GDM1 (cell line): ENCODE measurements at places on chromosomes 6 and 20.

DNA sequence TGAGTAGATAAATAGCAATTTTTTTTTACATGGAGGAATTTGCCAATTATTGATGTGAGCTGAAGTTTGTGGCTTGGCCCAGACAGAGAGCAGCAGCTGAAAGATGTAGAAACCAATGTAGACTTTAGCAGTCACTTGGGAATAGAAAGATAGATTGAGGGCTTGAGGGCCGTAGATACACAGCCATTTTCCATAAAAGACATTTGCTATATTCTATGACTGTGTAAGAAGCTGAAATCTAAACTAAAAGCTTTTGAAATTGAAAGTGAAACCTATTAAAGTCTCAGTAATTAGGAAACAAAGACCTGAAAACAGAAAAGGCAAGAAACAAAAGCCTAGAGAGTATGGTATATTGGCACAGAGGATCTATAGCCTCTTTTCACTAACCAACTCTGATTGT, 332.7 kb downstream of the CENPW start:
- DNase-seq = no peak

GRCh38 chr20:14922503-14923267, 585.3 kb upstream of the FLRT3 start:
- no peak for DNase-seq

DNA sequence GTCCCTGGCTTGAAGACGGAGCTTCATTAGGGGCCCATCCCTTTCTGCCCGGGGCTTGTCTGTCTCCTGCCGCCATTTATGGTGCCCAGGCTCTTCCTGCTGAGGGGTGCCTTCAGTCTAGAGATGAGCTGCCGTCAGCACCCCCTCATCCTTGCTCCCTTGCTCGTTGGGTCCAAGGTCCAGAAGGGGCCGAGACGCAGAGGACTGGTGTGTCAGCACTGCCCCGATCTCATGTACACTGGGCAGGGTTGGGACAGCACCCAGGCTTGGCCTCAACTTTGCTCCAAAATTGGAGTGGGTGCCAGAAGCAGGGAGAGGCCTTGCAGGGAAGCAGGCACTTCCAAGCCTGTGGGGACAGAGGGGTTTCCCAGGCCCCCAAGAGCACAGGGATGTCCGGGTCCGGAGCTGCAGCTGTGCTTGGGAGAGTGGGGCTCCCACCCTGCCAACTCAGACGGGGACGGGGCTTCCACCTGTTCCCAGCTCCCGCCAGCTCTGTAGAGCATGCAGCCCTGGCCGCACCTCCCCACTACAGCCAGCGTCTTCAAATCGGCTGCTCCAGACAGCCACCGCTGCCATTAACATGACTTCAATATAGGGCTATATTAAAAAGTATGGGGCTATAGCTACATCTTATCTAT, 488.8 kb downstream of the TENT5A start:
- no peak for DNase-seq

DNA sequence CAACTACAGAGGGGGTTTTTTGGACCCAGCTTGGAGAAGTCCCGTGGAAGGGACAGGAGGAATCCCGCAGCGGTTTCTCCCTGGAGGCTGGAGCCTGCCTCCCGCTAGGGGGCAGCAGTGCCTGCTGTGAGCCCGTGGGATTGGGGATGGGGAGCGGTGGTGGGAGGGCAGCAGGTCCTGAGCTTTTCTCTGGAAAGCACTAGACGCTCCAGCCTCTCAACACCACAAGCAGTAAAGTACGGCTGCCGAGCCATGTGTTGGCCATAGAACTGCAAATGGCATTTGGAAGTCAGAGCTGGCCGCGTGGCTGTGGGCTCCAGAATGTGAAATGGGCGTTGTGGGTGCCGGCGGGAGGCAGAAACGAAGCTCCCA, 47.8 kb downstream of the GMPR start:
- DNase-seq = no peak

DNA sequence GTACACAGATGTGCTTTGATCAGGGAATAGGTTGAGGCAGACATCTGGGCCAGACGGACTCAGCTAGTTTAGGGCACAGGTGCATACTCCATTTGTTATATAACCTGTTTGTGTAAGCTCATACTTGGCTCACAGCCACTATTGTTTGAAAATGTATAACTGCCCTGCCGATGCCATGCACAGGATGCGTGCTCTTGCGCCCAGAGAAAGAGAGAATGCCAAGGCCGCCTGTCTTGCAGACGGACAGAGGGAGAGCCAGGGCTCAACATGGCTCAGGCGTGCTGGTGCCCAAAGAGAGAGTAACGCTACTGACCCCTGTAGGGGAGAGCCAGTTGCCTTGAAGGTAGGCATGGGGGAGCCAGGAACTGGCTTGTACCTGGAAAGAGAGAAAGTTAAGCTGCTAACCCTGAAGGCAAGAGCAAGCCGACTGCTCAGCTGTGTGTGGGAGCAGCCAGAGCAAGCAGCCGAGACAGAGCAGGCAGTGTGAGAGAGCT, 57.7 kb downstream of the FAM229B start:
- no peak for DNase-seq

- DNase-seq = no peak
Measured at GRCh38 chr6:169829786-169830185, 78.4 kb downstream of the ERMARD start.

DNA sequence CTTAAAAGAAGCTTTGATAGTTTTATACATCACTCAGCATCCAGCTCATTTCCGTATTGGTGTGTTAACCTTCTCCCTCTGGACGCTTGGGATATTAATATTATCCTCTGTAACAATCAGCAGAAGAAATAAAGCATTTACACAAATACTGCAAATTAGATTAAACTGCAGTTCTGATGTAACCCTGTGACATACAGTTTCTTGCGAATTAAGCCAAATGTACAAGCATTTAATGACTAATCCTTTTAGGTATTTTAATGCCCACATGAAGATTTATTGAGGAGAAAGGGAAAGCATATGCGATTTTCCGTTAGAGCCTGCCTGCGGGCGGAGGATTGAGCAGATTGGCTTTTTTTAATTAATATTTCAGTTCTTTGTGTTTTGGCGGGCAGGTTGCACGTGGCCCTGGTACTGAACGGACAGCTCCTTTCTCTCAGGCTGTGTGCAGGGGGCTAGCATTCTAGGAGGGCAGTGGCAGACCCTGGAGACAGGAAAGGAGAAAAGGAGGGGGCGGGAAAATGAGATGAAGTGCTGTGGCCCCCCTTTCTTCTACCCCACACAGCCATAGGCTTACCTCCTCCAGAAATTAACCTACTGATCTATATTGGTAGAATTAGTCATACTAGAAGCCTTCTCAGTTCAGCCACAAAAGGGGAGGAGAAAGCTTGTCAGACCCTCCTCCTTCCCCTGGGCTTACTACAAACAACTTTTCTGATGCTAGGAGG, 14.1 kb upstream of the TFAP2D start:
- DNase-seq = no peak
